Activated CD4-positive, CD25-positive, alpha-beta regulatory T cell (primary cell): ENCODE measurements at places on chromosomes 6 and 20.

DNA sequence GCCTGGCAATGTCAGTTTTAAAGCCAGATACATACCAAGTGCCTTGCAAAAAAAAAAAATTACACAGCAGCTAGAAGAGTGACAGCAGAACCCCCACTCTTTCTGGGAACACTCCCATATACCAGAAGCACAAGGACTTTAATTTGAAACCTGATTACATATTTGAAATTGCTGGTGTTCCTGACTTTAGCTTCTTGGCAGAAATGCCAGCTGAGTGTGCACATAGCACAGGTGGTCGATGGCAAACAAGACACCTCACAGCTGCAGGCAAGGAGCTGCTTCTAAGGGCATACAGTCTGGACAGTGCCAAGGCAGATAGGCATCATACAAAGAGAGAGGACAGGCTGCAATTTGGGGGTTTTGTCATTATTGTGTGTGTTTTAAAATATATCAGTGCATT, 150.7 kb upstream of the SGK1 start:
- DNase-seq: no peak

GRCh38 chr6:54102238-54102637, 9.0 kb upstream of the MLIP start:
- no peak for DNase-seq

DNA sequence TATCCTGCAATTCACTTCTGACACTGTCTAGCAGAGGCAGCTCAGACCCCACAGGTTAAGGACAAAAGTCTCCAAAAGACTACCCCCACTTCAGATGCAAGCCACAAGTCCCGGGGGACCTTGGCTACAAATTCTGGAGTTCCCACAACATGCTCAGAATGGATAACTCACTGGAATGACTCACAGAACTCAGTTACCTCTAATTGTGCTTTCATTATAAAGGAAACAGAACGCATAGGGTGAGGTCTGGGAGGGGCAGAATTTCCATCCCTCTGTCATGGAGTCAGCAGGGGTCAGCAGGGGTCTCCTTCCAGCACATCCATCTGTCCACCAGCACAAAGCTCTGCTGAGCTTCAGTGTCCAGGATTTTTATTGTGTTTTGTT, 184.2 kb downstream of the CDH4 start:
- DNase-seq: no peak

- no peak for DNase-seq
Observed at GRCh38 chr6:50549026-50549425, 164.3 kb upstream of the TFAP2D start.

DNA sequence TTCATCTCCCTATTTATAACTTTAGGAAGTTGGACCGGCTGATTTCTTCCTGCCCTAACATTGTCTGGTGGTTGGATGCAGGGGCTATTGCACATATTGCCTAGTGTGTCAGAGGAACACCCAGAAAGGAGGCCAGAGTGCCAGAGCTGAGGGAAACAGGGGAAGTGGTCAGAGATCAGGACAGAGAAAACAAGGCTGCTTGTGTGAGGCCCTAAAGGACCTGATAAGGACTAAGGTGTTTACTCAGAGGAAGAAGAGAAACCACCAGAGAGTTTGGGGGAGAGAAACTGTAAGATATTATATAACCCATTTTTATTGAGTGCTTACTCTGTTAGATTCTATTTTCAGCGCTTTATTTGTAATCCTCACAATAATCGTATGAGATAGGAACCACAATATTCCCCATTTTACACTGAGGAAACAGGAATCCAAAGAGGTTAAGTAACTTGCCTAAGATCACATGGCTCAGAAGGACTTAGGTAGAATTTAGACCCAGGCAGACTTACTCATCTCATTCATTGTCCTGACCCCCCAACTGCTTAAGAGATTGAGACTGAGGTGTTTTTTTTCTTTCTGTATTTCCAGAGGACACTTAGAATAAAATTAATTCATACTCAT, 54.0 kb upstream of the REV3L start:
- DNase-seq: no peak

DNA sequence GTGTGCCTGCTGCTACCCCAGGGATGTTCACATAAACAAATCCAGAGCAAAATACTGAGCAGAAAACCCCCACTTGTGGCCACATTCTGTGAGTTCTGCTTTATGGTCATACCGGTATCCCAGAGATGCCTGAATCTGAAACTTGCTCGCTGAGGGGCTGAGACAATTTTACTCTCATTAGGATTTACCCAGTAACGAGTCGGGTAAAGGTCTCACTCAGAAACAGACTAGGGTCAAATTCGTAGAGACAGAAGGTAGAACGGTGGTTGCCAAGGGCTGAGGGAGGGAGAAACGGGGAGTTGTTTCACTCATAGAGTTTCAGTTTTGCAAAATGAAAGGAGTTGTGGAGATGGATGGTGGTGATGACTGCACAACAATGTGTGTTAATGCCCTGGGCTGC, 45.4 kb upstream of the NKX2-2 start:
- no peak for DNase-seq

GRCh38 chr6:55659304-55659703, 80.3 kb upstream of the HMGCLL1 start:
- DNase-seq: no peak

GRCh38 chr20:44180814-44181213, 6.2 kb downstream of the JPH2 start:
- DNase-seq: no peak

GRCh38 chr6:54525731-54526130, 217.5 kb downstream of the TINAG start:
- no peak for DNase-seq

GRCh38 chr6:130622142-130622541, 205.1 kb upstream of the SMLR1 start:
- no peak for DNase-seq

DNA sequence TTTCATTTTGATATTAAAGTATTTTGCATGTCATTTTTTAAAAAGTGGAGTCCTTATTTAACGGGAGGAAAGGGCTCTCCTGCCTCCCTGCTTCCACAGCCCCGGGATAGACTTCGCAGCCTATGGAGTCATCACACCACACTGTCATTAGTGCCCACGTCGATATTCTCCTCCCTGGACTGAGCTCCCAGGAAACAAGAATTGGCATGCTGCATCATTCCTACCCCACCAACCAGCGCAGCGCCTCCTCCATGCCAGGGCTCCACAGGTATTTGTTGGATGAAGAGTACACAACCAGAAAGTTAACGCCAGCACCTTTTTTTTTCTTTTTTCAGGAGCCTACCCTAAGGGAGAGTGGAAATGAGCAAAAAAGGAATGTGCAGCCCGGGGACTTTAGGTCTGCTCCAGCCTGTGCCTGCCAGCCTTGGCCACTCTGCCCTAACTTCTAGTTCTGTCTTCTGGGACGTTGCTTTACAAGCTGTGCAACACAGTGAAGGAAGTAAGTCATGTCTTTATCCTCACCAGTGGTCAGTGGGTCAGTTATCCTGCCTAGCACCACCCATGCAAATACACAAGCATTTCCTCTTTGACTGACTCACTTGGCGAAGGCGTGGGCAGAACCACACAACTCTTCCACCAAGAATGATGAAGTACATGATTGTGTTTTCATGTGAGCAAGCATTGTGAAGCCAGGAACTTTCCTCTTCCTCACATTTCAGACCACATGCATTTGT, 180.7 kb upstream of the UST start:
- DNase-seq: no peak

DNA sequence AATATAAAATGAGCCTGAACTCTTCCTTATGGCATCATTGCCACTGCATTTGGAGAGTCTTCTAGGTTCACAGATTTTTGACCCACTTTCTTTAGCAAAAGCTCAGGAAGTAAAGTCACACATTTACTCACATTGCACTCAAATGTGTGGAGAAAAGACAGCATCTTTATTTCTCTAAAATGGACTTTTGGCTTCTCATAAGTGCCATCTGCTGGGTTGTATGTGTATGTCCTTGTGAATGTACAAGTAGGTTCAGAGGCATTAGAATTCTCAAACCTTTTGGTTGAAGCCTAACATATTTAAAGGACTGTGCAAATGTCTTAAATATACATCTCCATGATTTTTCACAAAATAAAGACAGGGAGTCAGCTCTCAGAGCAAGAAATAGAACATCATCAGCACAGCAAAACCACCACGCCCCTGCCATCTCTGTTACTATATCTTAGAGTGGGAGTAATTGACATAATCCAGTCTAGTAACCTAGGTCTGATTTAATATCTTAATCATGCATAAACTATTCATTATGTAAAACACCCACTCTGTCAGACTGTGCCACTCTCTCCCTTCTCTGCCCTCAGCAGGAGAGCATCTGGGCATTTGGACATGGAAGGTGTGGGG, 42.2 kb upstream of the SPTLC3 start:
- no peak for DNase-seq

- no peak for DNase-seq
Observed at GRCh38 chr20:59777814-59778575, 155.4 kb downstream of the SYCP2 start.

GRCh38 chr6:109239160-109239559, 143.1 kb downstream of the CD164 start:
- DNase-seq: no peak

DNA sequence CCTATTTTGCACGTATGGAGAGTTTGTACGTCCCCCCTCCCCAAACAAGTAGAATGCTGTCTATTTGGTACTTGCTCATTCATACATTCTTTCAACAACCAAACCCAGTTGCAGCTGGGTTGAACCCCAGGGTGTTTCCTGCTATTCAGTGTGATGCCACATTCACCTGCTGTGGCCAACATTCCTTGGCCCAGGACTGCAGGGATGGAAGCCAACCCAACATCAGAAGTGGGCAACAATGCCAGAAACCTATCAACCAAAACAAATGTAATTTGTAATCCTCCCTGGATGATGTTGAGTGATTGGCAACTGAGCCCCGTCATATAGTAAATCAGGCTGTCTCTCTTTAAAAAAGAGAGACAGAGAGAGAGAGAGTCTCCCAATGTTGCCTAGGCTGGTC, 8.9 kb downstream of the NT5E start:
- no peak for DNase-seq

GRCh38 chr6:131976545-131977061, 25.4 kb upstream of the CCN2 start:
- DNase-seq: no peak

GRCh38 chr20:24478584-24478983, 9.2 kb downstream of the SYNDIG1 start:
- no peak for DNase-seq

DNA sequence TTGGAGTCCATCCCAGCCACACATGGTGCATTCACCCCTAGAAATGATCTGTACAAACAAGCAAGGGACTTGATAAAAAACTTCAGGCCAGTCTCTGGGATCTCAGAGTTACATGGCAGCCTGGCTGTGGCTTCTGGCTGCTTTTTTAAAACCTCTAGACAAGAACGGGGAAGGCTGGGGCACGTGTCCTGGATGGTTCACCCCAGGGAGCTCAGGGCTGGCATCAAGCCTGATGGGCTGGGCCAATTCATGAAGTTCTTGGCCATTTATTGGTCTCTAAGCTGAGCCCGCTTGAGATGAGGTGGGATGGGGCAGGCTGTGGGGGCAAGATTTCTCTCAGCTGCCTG, 10.4 kb upstream of the ZFAND3 start:
- no peak for DNase-seq

DNA sequence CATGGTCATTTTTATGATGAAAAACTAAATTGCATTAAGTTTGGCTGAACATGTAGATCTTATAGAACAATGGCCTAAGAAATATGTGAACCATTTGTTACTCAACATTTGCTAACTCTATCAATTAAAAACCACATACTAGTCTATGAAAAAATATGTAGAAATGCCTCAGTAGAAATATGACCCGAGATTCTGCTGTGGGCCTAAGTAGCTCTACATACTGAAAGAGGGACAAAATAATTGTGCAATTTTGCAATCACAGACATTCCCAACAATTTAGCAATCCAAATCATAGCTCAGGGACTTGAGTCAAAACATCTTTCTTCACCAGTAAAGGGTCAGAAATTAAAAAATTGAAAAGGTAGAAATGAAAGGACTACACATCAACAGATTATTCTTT, 619.0 kb downstream of the FRK start:
- no peak for DNase-seq

DNA sequence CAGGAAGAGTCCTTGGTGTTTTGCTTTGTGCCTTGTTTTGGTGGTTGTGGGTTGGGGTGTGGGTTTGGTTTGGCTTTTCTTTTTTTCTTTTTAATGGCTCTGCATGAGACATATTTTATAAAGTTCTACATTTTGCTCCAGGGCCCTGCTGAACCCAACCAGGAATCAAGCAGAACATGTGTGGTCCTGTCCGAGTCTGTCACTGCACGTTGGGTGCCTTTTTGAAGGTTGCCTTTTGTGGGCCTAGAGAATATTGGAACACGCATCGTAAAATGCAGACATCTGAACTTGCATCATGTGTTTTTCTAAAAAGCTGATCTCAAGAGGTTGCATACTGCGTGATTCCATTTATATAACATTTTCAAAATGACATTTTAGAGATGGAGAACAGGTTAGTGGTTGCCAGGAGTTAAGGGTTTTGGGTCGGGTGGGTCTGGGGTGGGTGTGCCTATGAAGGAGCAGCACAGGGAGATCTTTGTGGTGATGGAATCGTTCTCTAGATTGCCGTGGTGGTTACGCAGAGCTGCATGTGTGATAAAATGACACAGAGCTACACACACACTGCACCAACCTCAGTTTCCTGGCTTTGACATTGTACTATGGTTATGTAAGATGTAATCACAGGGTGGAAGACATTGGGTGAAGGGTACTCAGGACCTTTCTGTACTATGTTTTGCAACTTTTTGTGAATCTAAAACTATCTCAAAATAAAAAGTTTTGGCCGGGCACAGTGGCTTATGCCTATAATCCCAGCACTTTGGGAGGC, 80.2 kb downstream of the EYA2 start:
- DNase-seq: no peak

- DNase-seq: no peak
Observed at GRCh38 chr6:28807682-28808280, 116.0 kb downstream of the TRIM27 start.

DNA sequence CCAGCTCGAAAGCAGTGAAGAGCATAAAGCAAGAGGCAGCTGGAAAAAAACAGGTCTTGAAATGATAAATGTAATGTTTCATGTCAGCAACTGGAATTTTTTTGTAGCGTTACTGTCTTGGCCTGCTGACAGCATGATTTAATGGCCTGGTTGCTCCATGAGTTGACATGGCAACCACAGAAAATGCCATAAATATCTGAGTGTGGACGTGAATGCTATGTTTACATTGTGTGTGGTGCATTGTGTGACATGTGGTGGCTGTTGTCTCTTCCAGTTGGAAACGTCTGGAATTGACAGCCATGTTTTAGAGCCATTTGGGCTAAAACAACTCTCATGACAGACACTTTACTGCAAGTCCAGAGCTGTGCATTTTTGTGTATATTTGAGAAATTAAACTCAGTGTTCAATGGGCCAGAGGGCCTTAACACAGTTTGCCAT, 170.0 kb downstream of the FOXA2 start:
- no peak for DNase-seq
